ENCODE measurements at places on chromosomes 7 and 10. TPM values are rescaled to one million over a fixed set of nuclear protein-coding genes. Genes with fewer than 3 reads are reported as not detected.

DNA sequence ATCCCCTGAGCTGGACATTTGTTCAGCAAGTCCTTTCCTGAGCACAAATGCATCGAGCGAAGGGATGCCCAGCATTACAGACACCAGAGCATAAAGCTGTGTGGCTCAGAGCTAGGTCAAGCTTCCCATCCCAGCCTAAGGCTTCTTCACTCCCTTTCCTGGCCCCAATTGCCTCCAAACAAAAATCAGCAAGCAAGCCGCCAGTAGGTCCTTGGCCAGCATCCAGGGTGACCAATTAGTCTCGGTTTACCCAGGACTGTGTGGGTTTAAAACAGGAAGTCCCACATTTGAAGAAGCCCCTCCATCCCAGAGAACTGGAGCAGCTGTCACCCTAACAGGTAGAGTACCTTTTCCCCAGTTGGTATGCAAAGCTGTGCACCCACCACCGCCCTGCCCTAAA, 51.2 kb downstream of the PRKAG2 start:
- no peak overlapping the region for H3K27ac ChIP-seq
- H3K27me3 ChIP-seq = no peaks in the 10 kb centered on the region
- peaks cover 4% of the 10 kb centered on the region for H3K4me1 ChIP-seq
- DNase-seq = no peak

DNA sequence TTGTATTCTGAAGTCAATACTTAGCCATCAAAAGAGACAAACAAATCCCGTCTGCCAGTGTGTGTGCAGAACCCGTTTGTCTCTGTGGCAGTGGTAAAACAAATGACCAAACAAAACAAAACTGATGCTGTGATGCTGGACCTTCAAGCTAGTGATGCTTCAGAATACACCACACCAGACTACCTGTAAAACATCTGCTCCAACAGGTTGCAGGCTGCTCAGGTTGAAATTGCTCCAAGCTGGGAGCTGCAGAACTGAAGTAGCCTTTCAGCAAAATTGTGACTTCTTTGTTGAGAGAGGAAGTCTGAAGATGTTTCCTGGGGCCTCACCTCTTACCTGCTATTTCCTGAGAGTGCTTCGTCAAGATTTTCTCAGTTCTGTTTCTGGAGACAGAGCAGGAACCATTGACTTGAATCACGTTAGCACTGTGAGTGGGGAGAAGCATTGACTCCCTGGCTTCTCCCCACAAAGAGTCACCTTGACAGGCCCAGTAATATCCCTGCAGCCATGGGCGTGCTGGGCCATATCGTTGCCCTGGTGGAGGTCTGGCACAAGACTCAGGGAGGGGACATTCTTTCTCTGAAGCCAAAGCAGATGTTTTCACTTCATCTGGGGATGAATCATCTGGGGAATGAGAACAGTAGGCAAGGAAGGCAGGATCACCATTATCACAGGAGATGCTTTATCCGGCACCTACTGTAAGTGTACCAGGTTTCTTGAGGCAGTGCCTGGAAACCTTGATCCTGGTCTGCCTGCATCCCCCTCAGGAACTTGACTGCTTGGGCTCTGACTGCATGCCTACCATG, 80.2 kb downstream of the RBM20 start:
- H3K27me3 ChIP-seq = no peaks in the 10 kb centered on the region
- no peak overlapping the region for H3K4me3 ChIP-seq
- H3K27ac ChIP-seq = no peak overlapping the region
- H3K36me3 ChIP-seq = no peaks in the 10 kb centered on the region

- H3K27ac ChIP-seq = no peak overlapping the region
- no peaks in the 10 kb centered on the region for H3K27me3 ChIP-seq
- peaks cover 4% of the 10 kb centered on the region for H3K4me1 ChIP-seq
- DNase-seq = peak; percentile 16
- no peaks in the 10 kb centered on the region for H3K36me3 ChIP-seq
- H3K4me3 ChIP-seq = peak overlapping the region; percentile 33
Observed at GRCh38 chr10:61000769-61001730, 57.1 kb upstream of the RHOBTB1 start.

- no peak for DNase-seq
- H3K27me3 ChIP-seq = no peaks in the 10 kb centered on the region
- H3K27ac ChIP-seq = no peak overlapping the region
Observed at GRCh38 chr10:91955114-91955513, 31.5 kb downstream of the BTAF1 start.

DNA sequence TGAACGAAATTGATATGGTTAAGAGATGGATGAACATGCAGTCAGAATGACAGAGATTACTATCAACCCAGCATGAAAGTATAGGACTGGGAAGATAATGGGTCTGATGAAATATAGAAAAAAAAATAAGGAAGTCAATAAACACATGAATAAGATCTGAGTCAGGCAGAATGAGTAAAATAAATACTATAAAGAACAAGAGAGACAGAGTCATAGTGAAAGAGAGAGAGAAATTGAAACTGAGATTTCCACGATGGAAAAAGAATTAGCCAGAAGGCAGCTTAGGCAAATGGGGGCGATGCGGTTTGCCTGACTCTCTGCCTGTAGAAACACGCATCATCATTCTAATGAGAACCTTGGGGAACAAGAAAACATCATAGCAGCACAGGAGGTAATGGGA, 26.6 kb downstream of the SEMA3D start:
- H3K4me3 ChIP-seq = no peak overlapping the region
- H3K4me1 ChIP-seq = no peaks in the 10 kb centered on the region
- no peak for DNase-seq
- H3K27me3 ChIP-seq = no peaks in the 10 kb centered on the region
- H3K27ac ChIP-seq = no peak overlapping the region

DNA sequence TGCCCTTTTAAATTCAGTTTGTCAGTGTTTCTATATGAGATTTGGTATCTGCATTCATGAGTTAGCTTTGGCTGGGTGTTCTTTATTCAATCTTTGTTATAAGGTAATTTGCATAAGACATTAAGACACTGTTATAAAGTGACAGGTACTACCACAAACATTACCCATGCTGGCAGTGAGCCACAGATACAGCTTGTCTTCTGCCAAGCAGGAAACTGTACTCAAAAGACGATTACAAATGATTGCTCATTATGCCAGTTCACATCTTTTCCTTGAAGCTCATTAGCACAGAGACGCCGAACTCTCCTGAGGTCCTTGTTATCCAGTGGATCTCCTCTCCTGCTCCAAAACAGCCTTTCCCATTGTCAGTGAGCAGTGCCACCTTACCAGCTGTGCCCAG, 30.4 kb downstream of the AMPH start:
- H3K27ac ChIP-seq = no peak overlapping the region
- no peak overlapping the region for H3K4me3 ChIP-seq
- no peaks in the 10 kb centered on the region for H3K27me3 ChIP-seq

The TSPAN33 gene
- 2.4 TPM for total RNA-seq

The IL6 gene
- total RNA-seq = 8.2 TPM

All from ovary (tissue), 10 donors.